ENCODE measurements at places on chromosomes 12 and 14.

GRCh38 chr14:103801459-103801858 is 45.9 kb downstream of the PPP1R13B start:
- no peak for DNase-seq

- peak; percentile 99 for DNase-seq
These were observed 50.5 kb upstream of the PNMA1 start for GRCh38 chr14:73764406-73765280.

GRCh38 chr12:88893801-88894200 is 313.5 kb upstream of the KITLG start:
- no peak for DNase-seq

GRCh38 chr12:128745772-128746689 is 77.7 kb downstream of the SLC15A4 start:
- no peak for DNase-seq

DNA sequence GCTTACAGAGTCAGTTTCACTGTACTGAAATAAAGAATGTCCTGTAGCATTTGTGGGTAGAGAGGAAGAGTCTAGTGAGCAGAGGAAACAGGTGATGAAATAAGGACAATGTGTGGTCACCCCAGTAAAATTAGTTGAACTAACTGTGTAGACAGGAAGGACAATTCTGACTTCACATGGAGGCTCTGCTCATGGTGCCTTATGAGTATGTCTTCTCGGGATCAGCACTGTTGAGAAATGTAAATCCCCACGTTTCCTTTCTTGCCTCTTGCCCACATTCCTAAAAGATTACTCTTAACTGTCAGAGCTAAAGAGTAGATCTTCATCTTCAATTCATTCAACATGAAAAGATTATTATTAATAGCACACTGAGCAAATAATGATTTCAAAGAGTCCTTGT is 113.2 kb upstream of the FLRT2 start:
- DNase-seq = peak; percentile 34

- DNase-seq = no peak
These were observed 994.1 kb upstream of the TMEM132C start for GRCh38 chr12:127272864-127273263.

- DNase-seq = no peak
These were observed 87.7 kb downstream of the ITPK1 start for GRCh38 chr14:93027810-93028723.

- DNase-seq = no peak
These were observed 246.9 kb upstream of the SYT1 start for GRCh38 chr12:78617683-78618082.

- DNase-seq = no peak
These were observed 196.4 kb upstream of the PARP11 start for GRCh38 chr12:4069670-4070010.

- no peak for DNase-seq
These were observed 967.9 kb upstream of the SEL1L start for GRCh38 chr14:82501554-82501953.

GRCh38 chr12:11693601-11694000 is 44.1 kb downstream of the ETV6 start:
- no peak for DNase-seq

All from tongue (tissue), 3 donors.